NCI-H146 (cell line): ENCODE measurements at places on chromosomes 11 and 22.

GRCh38 chr11:434496-434895 is 7.3 kb downstream of the ANO9 start:
- no peak for DNase-seq

- no peak for DNase-seq
Observed at GRCh38 chr11:58301576-58301975, 33.5 kb upstream of the OR10W1 start.

GRCh38 chr22:29625090-29625825 is 21.8 kb downstream of the NF2 start:
- DNase-seq = peak; percentile 37

GRCh38 chr11:80529726-80530125 is 1088.9 kb upstream of the TENM4 start:
- no peak for DNase-seq

DNA sequence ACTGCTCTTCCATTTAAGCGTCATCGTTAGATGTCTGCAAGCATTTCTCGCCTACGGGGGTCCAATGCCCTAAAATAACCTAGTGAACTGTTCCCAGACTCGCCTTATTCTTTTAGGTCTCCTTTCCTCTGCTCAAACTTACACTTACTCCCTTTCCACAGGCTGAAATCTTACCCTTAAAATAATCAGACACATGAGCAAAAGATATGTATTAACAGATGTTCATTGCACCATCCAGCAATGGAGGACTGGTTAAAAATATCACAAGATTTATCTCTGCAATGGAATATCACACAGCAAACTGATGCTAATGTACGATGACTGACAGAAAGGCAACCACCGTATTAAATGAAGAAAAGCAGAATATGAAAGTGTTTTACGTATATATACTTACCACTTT is 1.6 kb upstream of the CSTF3 start:
- no peak for DNase-seq

DNA sequence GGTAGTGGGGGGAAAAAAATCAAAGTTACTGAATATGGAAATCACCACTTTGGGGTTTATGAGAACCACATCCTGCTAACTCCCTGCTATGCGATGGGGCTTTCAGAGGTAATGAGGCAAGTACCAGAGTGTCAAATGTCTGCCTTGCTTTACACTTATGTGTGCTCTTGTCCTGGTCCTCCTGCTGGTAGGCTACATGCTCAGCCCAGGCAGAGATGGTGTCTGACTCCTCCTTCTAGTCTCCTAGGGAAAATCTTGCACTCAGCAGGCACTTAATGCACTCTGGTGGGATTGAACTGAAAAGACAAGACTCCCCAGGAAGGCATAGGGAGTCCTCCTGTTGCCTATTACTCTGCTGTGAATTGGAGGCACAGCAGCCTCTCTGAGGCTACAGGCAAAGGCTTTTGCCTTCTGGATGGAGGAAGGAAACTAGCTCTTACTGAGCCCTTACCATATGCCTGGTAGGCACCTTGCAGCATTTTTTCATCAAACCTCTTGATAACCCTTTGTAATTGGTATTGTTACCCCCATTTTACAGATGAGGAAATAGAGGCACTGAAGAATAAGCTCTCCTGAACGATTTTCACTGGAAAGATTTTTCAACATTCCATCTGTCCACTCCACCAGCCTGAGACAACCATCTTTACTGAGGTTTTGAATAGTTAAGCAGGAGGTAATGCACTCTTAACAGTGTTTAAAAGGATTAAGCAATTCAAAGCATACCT is 132.1 kb upstream of the PAX6 start:
- no peak for DNase-seq

GRCh38 chr11:35360055-35360530 is 59.3 kb downstream of the SLC1A2 start:
- DNase-seq = no peak

GRCh38 chr22:37402184-37402506 is 25.1 kb downstream of the ELFN2 start:
- DNase-seq = no peak

DNA sequence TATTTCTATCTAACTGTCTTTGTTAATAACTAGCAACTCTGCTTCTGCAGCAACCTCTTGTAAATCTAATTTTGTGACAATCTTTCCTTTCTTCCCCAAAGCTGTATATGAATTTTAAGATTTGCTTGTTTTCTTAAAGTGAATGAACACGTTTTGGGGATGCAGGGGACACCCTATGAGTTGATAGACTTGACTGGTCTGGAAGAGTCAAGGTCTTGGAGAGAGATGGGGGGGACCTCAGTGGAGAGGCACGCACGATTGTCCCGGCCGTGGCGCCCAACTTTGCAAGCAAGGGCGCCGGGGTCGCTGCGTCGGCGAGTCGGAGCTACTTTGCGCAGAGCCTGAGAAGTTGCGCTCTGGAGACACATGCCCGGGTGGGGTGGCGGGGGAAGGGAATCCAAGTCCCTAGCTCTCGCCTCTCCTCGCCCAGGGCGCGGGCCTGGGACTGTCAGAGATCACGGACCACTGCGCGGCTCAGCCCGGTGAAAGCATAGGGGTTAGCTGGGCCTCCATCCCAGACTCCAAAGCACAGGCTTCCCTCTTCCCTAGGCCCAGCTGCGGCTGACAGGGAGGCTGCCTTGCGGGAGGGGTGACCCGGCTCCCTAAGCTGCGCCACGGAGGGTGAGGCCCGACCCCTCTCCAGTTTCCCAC is 854 bp downstream of the ABCC8 start:
- DNase-seq = peak; percentile 25

- no peak for DNase-seq
Observed at GRCh38 chr11:69307421-69307820, 13.5 kb downstream of the MYEOV start.
